ENCODE measurements at places on chromosomes 5 and 9.

- DNase-seq = peak; percentile 58
Measured at GRCh38 chr9:127049044-127049443, 73.4 kb downstream of the ANGPTL2 start.

- no peak for DNase-seq
Measured at GRCh38 chr9:84002344-84002743, 21.7 kb downstream of the RMI1 start.

- DNase-seq = no peak
Measured at GRCh38 chr9:124008694-124009530, 2.7 kb upstream of the LHX2 start.

DNA sequence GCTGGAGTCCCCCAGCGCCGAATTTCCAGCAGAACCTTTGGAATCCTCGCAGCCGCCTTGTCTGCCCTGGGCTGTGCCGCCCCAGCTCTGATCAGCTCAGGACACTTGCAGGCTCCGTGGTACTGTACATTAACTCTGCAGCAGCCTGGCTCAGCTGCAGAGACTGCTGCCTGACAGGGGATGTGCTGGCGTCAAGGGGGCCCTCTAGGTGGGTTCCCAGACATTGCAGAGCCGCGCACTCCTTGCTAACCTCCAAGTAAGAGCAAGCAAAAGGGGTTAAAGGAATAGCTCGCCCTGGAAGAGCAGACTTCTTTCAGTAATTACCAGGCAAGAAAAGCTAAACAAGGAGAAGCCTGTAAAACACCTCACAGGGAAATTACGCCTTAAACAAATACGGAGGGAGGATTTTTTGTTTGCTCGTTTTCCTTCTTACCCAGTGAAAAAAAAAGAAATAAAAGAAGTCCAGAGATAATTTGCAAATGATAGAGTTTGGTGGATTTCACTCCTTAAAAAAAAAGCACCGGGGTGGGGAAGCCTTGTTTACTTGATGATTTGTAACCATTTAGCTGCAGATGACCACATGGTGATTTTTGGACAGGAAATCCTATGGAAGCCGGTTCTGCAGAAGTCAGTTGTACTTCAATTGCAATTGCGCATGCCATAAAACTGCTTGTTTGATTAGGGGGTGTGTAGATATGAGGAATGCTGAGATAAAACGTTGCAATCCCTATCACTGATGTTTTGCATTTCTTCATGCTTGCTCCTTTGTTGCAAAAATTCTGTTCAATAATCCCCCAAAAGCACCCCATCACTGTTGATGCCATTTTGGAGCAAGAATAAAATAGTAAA is 305.8 kb downstream of the PDE4D start:
- peak; percentile 85 for DNase-seq

DNA sequence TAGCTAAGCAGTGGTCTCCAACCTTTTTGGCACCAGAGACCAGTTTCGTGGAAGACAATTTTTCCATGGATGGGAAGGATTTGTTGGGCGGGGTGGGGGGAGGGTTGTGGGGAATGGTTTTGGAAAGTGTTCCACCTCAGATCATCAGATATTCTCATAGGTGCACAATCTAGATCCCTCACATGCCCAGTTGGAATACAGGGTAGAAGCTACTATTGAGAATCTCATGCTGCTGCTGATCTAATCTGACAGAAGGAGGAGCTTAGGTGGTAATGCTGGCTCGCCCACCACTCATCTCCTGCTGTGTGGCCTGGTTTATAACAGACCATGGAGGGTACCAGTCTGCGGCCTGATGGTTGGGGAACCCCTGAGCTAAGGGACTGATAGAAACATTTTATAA is 662.7 kb upstream of the RGMB start:
- DNase-seq = no peak
